Stimulated activated CD8-positive, alpha-beta memory T cell treated with anti-CD3 and anti-CD28 coated beads, Interleukin-7, amount 100 ng/mL, for 1 hour (primary cell): ENCODE measurements at places on chromosomes 4 and X.

- no peak for DNase-seq
Observed at GRCh38 chr4:3722446-3723231, 43.5 kb upstream of the ADRA2C start.

- DNase-seq: no peak
Observed at GRCh38 chr4:7867191-7867590, 72.5 kb downstream of the AFAP1 start.

- DNase-seq: no peak
Observed at GRCh38 chr4:151652841-151653547, 107.8 kb downstream of the GATB start.

DNA sequence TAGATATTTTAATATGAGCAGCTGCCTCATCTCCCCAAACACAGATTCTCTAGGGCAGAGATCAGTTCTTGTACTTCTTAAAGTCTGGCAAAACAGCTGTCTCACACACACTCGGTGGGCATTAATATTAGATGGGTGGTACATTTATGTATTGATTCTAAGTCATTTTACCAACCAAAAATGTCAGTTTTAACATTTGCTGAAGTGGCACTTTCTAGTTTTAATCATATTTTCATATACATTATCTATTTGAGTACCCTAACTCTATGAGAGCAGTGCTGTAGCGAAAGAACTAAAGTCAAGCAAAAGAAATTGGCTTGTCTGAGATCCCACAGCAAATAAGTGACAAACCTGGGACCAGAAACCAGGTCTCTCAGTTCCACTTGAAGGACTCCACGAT lies 134.5 kb upstream of the SPRY1 start:
- no peak for DNase-seq

DNA sequence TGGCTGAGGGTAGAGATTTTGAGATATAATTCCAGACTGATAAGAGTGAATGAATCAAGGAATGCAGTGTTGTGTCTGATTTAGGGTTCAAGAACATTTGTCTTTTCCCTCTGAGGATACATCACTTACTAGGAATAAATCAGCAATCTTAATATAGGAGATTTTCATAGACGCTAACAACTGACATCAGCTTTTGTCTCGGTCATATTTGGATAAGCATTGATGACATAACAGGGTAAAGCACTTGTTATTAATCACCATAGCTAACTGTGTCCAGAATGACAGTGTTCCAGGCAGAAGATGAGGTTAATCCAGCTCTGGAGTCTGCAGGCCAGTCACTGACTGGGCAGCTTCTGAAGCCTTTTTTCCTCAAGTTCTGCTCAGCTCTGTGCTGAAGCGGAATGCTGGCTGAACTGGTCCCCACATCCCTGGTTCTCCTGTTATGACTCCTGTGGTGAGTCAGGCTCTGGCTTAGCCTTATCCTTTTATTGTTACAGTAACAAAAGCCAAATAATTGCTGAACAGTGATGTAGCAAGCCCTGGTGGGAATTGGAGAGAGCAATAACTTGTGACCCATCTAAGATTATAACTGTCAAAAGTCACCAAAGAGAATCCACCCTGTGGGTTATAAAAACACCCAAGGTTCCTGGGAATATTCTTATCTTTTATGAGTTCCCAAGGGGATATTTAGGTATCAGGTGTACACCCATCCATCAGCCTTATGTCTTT lies 41.8 kb downstream of the FNIP2 start:
- DNase-seq: no peak

GRCh38 chr4:1723131-1723801 lies 1.9 kb downstream of the TACC3 start:
- no peak for DNase-seq

- no peak for DNase-seq
Observed at GRCh38 chr4:166481055-166481454, 608.0 kb downstream of the TLL1 start.

- DNase-seq: no peak
Observed at GRCh38 chrX:16687514-16687913, 25.0 kb downstream of the CTPS2 start.

GRCh38 chrX:117680286-117680685 lies 436.3 kb downstream of the KLHL13 start:
- no peak for DNase-seq

DNA sequence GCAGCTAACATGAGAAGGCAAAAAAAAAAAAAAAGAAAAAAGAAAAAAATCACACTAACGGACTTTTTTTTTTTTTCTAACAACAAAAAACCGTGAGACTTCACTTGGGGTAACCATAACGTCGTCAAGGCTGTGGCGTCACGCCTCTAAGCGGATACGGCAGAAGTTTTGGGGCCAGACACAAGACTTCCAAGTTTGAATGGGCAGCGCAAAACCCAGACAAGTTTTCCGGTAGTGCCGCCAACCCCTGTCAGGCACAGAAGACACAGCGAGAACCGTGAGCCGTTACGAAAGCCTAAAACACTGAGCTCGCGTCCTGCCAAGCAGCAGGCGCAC lies 556 bp upstream of the SMARCA5 start:
- no peak for DNase-seq

DNA sequence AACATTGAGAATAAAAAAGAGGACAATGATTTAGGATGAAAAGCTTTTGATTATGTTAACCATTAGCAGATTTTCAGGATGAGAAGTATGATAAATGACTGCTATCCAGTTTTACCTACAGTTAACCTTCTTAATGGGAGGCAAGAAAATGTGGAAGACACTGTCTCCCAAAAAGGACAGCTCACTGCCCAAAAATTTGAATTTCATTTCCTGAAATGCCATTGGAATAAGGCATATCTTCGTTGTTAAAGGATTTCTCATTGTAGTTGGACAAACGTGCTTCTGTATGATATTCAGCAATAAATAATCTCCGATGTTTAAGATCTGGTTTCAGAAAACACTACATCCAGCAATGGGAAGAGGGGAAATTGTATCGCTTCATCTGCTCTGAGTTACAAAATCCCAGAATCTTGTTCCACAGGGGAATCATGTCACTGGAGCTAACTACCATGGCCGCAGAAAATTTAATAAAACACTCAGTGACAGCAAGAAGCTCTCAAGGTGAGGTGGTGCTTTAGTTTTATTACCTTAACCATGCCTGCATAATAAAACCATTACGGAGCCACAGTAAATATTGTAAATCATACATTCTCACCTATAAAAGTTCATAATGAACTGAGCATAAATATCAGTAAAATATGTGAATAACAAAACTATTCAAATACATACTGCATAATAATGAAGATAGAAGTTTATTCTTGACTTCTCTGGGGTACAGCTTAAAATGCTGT lies 552.3 kb downstream of the PCDH7 start:
- DNase-seq: no peak

- DNase-seq: no peak
Observed at GRCh38 chr4:85488416-85488815, 13.5 kb downstream of the ARHGAP24 start.

DNA sequence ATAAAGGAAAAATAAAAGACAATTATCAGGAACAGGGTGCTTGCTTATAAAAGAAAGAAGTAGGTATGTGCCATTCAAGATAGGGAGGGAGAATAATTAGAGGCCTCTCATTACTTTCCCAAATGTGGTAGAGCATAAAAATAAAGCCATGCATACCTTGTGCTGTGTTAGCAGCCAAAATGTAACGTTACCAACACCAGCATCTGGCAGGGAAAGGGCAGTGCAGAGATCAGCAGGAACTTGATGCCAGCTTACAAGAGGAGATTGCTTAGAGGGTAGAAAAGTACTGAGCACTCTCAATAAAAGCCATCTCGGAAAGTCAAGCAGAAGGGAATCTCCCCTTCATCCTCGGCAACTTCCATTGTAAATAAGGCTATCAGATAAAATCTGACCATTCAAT lies 195.6 kb downstream of the RASL11B start:
- no peak for DNase-seq

GRCh38 chrX:131288738-131289511 lies at the start of gene IGSF1:
IGSF1 (minus strand) TSS chrX:131289306; CDS start chrX:131286674, 2,632 bp downstream.
- no peak for DNase-seq

DNA sequence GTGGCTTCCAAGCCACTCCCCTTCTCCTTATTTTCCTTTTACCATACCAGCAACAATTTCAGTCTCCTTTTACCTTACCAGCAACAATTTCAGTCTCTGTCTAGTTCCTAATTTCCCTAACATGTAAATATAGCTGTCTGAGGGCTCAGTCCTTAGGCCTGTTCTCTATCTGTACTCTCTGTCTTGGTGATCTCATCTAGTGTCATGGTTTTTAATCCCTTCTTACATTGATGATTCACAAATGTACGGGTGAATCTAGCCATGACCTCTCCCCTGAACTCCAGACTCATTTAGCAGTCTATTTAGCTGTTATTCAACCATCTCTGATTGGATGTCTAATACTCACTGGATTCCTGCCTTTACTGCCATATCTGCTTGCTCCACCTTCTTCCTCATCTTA lies 7.2 kb downstream of the IL15 start:
- DNase-seq: no peak

DNA sequence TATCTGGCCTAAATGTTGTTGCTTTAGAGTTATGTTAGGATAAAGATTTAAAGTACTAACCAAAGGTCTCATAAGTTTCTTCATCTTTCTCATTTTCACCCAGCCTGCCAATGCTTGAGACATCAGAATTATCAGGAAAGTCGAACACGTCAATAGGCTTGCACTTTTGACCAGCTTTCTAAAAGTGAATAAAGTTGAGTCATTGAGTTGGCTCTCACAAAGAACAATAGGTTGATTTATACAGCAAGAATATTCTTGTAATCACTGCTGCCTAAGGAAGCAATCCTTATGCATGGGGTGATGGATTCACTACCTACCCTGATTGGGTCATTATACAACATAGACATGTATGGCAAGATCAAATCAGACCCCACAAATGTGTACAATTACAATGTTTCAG lies 5.0 kb downstream of the CENPU start:
- no peak for DNase-seq

DNA sequence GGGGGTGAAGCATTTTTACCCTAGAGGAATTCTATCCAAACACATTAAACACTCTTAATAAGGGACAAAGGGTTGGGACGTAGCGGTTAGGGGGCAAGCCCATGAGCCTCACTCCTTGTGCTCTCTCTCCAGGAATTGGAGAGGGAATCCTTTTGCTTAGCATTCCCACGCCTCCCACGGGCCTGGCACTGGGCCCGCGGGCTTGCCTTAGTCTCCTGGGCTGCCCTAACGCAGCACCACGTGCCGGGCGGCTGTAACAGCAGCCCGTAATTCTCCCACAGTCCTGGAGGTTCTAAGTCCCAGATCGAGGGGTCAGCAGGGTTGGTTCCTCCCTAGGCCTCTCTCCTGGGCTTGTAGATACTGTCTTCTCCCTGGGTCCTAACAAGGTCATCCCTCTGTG lies 67.5 kb downstream of the TBL1X start:
- no peak for DNase-seq

DNA sequence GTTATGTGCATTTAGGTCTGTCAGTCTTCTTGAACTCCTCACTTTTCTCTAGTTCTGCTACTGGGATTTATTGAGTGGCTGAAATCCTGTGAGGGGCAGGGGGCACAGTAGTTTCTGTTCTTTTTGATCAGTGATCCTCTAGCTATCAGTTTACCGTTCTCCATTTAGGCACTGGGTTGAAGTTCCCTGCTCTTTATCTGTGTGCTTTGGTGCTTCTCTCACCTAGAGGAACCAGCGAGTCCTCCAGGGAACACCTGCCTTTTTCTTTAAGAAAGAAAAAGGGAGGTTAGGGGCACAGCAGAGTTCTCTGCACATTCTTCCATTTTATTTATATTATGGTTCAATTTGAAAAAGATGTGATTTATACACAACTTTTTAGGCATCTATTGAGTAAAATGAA lies 503.0 kb upstream of the AGA start:
- DNase-seq: no peak

- DNase-seq: no peak
Observed at GRCh38 chr4:140666889-140667614, 89.1 kb downstream of the TBC1D9 start.

GRCh38 chrX:135307171-135307570 lies 2.1 kb upstream of the ETDC start:
- DNase-seq: no peak

DNA sequence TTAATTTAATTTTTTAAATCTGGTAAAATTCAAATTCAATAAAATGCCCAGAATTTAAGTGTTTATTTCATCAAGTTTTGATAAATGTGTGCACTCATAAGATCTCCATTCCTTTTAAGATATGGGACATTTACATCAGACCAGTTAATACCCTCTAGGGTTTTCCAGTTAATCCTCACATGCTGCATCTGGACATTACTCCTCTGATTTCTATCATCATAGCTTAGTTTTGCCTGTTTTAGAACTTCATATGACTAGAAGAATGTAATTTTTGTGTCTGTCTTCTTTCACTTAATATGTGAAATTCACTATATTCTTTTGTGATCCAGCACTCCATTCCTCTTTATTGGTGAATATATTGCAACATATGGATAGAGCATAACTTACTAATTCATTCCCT lies 727.7 kb upstream of the FAM241A start:
- no peak for DNase-seq

- DNase-seq: no peak
Observed at GRCh38 chr4:15213302-15213970, 211.2 kb downstream of the CPEB2 start.

DNA sequence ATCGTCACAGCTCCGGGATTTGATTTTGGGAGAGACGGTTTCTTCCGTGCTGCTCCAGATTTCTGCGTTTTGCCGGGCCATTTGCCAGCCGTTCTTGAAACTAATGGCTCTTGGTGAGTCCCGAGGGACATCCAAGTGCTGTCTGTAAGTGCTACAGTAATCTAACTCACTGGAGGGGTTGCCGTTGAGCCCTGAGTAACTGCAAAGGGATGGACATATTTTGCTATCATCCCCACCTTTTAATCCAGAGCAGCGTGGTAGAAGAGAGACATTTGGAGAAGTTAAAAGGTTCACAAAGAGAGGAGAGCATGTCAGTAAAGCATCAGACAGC lies 88.9 kb upstream of the PDLIM3 start:
- no peak for DNase-seq

- DNase-seq: no peak
Observed at GRCh38 chr4:186294160-186294559, 28.2 kb downstream of the F11 start.

GRCh38 chr4:111778543-111778942 lies 366.7 kb upstream of the FAM241A start:
- no peak for DNase-seq

DNA sequence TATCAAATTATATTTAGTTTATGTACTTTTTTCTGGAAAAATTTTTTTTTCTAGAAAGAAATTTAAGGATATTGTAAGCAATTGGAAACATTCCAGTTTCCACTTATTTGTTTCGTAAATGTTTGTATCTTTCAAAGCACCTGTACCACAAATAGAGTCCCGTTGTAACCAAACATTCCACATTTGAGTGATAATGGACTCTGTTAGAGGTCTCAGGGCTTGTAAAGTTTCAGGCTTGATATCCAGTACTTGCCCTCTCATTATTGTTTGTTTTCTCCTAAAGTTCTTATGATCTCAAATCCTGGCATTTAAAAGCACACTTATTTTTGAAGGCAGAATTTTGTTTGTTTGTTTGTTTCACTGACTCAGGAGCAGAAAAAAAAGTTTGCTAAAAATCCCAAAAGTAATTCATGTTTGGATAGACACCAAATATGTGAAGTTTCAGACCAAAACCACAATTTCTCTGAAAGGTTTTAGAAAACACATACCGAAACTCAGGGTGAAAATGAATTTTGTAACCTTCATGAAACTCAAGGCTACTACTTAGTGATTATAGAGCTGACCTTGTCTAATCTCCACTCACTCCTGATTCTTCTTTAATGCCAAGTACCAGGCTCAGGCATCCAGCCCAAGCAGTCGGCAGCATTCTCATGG lies 5.7 kb upstream of the TMEM192 start:
- no peak for DNase-seq
